LoVo (cell line): ENCODE measurements at places on chromosomes 2 and 18.

DNA sequence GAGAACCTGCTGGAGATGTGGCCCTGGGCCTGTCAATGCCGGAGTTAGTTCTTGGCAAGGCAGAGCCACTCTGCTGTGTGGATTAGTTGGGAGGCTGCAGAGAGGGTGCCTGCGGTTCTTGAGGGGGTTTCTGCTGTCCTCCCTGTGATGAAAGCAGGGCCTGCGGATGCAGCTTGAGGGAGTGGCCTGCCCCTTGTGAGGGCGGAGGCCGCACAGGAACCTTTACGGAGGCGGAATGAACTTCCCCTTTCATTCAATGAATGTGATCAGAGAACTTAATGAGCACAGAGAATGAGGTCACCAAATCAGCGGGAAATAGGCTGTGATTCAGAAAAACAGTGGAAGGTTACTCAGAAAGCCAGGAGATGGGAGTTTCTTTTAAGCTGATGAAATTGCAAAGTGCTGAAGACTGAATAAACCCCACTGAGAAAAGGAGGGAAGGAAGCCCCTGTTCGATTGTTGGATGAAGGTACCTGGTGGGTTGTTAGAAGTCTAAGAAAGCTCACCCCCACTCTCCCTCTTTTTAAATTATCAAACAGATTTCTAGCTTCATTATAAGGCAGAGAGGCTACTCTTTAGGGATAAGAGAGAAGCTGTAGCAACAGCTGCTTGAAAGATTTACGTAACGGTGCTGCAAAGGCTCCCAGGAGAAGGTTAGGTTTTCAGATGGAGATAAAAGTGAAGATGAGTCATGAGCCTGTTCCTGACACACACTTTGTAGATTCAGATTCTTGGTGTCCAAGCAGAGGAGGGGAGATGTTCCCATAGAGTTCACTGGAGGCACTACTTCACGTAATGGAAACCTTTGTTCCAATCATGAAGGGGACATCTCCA is 47.4 kb downstream of the VWA3B start:
- DNase-seq: no peak

GRCh38 chr2:120913972-120914838 is 178.5 kb downstream of the GLI2 start:
- no peak for DNase-seq

- no peak for DNase-seq
These were observed 76.9 kb downstream of the TTC21B start for GRCh38 chr2:165876712-165877111.

DNA sequence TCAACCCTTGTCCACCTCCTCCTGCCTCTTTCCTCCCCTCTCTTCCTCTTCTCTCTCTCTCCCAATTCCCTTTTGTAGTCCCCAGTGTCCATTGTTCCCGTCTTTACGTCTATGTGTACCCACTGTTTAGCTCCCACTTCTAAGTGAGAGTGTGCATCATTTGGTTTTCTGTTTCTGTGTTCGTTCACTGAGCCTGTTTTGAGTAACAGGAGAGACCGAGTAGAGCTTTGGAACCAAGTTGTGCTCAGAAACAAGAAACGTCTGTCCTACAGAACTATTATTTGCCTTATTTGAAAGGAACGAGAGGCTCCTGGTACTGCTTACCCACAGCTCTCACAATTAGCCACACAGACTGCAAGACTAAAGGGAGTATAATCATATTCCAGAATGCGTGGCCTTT is 50.1 kb upstream of the MAPRE2 start:
- no peak for DNase-seq

DNA sequence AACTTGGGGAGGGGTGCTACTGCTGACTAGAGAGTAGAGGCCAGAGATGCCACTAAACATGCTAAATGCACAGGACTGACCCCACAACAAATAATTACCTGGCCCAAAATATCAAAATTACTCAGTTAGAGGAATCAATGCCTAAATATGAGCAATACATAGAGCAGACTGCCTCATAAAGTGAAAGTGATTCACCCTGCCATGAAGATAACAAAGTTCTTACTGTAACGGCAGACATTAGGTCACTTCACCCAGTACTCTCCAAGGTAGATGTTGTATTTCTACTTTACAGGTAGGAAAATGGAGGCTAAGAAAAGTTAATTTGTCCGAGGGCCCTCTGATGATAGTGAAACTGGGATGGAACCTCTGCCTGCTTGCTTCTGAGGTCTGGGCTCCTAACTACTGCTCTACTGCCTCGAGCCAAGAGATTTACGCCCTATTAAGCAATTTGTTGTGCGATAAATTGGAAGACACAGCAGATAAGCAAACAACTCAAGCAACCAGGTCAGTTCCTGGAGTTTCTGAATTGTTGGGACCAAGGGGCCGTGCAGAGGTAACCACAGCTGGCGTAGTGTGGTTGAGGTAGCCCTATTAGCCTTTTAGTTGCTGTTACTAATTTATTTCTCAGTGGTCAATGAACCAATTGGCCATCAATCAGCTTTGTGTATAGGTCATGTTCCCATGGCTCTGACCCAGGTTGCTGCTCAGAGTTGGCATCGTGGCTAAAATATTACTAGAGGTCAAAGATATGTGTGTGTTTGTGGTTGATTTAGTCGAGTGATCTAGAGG is 4.8 kb downstream of the DHRS9 start:
- DNase-seq: no peak

GRCh38 chr2:150147889-150148683 is 339.4 kb downstream of the RND3 start:
- DNase-seq: no peak

DNA sequence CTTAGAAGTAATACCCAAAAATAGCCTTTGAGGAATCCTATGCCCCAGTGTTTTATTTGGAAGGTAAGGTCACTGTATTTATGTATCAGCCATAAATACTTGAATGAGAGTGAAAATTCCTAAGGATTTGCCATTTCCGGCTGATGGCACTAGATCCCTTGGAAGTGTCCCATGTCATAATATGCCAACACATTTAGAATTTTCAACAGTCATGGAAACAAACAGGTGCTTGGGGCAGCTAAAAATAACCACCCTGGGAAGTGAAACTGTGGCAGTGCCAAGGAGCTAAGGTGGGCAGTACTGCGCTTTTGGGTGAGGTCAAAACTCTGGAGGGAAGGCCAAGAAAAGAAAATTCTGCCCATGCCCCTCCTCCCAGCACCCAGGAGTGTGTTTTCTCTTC is 80.2 kb downstream of the TCF7L1 start:
- no peak for DNase-seq

DNA sequence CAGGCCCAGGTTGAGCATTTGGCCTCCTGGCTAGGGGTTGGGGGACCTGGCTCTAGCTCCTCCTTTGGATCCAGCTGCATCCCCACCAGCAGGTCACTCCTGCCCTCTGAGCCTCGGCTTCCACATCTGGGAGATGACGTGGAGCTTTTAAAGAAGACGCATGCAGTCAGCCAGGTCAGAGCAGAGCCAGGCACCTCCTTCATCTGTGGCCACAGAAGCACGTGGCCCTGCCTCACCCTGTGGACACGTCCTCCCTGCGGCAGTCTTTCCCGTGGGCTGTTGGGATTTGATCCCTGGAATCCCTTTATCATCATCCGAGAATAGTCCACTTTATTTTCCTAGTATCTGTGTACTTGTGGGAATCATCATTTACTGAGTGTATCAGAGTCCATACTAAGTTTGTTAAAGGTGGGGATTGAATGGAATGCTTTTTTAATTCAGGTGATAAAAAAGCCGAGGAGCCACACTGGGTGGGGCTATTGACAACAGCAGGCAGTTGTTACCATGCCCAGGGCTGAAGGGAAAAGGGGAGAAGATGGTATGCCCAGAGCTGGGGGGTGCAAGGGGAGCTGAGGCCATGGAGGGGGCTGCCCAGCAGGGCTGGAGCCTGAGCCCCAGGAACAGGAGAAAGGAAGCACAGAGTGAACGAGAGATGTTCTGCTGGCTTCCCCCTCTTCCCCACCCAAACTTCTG is 170.1 kb downstream of the LAMA1 start:
- no peak for DNase-seq

- DNase-seq: no peak
These were observed 18.2 kb upstream of the CABYR start for GRCh38 chr18:24120676-24121075.

- DNase-seq: peak; percentile 64
These were observed 213.6 kb downstream of the TNS1 start for GRCh38 chr2:217789003-217789735.

DNA sequence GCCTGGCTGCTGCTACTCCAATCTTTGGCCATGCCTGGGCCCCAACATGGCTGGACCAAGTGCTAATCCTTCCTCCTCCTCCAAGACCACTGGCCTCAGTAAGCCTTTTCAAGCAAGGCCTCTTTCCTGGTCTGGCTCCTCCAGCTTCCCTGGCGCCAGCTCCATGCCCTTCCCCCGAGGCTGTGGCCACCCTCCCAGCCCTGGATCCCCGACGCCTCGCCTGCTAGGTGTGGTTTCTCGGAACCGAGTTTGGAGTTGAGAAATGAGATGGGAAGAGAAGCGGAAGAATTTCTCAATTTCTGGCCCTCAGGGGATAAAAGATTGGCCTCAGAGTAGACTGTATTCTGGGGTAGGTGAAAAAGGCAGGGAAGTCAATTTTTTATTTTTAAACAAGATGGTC is 46.4 kb downstream of the ADCY3 start:
- DNase-seq: no peak

DNA sequence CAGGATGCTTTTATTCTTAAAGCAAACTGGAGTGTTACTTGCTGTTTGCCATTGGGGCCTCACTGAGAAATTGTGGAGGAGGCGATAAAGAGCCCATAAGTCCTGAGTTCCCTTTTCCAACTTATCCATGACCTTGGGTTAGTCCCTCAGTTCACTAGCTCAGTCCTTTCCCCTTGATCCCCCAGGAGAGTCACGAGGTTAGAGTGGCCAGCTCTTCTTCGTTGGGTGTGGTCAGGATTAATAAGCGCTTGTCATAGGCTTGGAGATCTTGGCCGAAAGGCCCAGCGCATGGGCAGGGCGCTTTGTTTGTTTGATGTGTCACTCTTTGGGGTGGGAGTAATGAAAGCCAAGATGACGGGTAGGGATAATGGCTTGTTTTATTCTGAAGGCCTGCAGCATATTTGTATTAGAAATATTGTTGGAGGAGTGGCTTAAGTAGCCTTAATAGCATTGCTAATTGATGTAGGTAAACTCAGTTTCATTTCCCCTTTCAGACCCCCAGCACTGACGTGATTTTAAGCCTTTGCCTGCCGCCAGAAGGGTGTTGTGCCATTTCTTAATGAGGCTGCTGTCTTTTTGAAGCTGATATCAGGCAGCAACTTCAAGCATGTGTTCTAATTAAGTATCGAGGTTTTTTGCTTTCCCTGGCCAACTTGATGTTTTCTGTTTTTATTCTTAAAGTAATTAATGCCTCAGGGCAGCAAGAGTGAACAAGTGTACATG is 15.7 kb downstream of the GRHL1 start:
- no peak for DNase-seq

DNA sequence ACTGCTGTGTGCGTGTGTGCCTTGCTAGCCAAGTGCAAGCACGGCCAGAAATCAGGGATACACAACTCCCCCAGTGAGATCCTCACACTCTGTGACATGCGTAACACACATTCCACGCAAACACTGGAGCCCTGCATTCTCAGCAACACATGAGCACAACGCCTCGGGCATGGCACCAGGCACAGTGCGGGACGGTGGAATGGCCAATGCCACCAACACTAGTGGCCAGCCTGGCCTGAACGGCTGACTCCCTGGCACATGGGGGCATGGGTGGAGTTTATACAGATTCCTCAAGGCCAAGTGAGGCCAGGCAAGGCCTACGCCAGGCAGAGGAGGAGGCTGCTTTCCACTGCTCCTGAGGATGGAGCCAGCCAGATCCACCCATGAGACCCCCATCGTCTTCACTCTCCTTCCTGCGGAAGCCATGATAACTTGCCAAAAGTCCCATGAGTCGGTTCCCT is 56.2 kb downstream of the ANKMY1 start:
- DNase-seq: no peak

DNA sequence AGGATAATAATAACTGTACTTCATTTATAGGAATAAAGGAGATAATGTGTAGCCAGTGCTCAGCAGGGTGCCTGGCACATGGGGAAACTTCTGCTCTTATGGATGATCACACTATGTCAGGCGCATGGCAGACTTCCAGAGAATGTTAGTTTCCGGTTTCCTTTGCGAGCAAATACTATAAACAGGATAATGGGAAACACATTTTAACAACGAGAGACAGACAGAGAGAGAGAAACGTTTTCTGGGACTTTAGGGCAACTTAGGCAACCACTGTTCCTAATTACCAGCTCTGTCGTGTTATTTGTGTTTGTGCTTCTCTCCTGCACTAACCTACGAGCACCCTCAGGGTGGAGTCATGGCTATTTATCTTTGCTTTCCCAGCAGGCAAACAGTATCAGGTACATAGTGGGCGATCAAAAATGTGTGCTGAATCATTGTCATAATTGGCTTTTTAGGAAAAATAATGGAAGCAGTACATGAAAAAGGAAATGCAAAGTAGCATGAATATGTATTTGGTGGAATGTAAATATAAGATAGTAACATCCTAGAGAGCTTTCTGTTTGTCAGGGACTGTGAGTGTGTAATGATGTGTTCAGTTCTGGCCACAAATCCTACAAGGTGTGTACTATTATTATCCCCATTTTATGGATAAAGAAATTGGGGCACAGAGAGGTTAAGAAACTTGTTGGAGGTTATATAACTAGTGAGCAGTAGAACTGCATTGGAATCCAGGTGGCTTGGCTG is 36.8 kb upstream of the IGFBP2 start:
- no peak for DNase-seq

GRCh38 chr2:115574667-115575066 is 1132.2 kb downstream of the DPP10 start:
- DNase-seq: no peak

DNA sequence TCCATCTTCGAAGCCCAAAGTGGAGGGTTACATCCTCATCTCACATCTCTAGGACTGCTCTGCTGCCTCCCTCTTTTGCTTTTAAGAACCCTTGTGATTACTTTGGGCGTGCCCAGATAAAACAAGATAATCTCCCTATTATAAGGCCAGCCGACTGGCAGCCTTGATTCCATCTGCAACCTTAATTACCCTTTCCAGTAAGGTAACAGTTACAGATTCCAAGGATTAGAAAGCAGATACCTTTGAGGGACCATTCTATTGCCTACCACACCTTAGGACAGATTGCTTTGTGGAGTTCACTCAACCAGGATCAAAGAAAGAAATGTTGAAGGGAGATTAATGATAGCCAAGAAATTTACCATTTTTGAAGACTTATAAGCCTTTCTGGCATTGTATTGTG is 250.8 kb upstream of the ACVR2A start:
- DNase-seq: no peak

- peak; percentile 7 for DNase-seq
These were observed 501 bp downstream of the RETREG2 start for GRCh38 chr2:219178377-219179175.

GRCh38 chr2:177574356-177574755 is 181.8 kb downstream of the AGPS start:
- DNase-seq: no peak

DNA sequence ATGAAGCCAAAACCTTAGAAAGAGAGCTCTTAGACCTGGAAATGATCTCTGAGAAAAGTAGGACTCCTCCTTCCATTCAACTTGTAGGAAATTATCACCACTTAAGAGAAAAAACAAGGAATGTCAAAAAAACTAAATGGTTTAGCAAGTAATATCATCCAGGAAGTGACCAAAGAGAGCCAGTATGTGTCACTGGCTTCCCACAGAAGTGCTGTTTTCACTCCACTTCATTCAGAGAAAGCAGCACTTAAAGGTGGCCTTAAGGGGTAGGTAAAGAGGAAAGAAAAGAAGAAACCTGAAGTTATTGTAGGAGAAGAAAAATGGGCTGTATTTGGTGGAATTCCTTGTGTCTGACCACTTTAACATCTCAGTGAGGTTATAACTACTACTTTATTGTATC is 414.4 kb upstream of the ETAA1 start:
- DNase-seq: no peak
